Hindlimb muscle (tissue), 1 donor: ENCODE measurements at places on chromosomes 1 and 21.

GRCh38 chr1:116003823-116004222 is 27.5 kb downstream of the SLC22A15 start:
- no peak for DNase-seq

GRCh38 chr1:42165511-42166210 is 1.1 kb upstream of the GUCA2A start:
- DNase-seq = no peak

DNA sequence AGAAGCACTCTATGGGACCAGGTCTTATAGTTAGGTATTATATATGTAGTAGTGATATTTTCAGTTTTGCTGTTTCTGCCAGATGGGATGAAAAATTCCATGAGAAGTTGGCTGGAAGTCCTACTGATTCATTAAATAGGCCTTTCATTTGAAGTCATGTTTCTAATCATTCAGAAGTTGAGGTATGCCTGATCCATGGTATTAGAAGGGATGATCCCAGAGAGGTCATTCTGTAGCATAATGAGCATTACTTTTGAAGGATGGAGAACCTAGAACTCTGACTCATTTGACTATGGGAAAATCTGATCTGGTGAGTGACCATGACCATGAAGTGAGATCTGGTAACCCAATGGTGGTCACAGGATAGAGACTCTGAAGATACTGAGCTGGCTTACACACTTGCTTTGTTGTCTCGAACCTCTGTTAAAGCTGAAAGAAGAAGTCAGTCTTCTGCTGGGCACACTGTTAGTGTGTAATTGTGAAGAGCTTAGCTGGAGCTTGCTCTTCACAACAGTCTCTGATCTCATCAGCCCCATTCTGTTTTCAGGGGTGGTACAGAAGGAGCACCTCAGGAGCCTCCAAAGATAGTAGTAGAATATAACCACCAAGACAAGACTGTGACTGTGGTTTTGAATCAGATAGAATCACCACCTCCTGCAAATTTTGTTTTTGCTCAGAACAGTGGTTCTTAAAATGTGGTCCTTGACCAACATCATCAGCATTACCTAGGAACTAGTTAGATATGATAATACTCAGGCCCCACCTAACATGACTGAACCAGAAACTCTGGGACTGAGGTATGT is 9.0 kb downstream of the MGST3 start:
- DNase-seq = no peak

DNA sequence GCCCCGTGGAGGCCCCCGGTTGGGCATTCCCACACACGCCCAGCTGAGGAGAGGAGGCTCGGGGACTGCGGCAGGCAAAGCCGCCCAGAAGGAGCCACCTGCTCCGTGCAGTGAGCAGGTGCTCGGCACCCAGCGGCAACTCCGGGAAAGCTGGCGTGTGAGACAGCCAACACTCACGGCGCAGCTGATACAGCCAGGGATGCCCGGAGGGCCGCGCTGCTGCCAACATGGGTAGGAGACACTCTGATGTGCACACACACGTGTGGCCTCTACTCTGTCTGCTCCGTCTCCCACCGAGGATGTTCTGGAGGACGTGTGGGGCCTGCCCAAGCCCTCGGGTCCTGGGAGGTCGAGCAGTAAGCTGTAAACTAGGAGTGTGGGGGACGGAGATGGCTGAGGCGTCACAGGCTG is 12.9 kb downstream of the MORN1 start:
- DNase-seq = no peak

DNA sequence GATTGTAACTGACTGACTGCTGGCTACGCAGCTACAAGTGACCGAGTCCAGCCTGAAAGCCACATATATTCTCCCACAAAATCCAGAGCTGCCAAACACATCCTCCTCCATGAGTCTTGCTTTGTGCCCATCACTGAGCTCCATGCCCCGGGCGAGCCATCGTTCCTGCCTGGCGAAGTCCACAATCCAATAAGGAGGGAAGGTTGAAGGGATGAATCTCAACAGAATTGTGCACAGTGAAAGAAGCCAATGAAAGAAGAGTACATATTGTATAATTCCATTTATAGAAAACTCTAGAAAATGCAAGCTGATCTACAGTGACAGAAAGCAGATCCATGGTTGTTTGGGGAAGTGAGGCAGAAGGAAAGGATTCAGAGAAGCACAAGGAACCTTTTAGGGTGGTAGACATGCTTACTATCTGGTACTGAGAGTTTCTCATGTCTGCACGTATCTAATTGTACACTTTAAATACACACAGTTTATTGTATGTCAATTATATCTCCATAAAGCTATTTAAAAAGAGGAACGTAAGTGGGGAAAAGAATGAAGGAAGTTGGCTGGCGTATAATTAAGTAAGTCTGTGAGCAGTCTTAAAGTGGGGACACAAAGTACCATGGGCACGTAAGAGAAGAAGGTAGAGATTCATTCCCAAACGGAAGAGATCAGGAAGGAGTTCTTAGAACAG is 115.9 kb upstream of the JUN start:
- no peak for DNase-seq

DNA sequence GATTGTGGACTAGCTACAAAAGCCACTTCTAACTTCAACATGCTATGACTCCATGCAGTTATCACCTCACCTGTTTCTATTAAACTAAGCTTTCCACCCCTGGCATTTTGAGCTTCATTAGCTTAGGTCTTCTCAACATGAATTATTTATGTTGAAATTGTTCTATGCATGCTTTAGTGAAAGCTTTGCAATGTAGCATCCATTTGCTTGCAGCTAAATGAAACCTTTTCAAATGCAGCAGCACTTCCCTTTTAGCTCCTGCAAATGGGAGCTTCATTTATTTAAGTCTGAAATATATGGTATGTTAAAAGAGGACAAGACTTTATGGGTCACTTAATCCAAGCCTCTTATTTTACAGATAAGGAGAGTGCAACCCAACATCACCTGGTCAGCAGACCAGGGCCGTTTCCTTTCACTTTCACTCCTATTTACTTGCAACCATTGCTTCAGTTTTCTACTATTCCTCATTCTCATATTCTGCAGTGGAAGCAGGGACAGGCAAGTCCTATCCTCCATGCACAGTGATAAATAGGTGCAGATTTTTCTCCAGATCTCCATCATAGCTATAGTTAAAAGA is 56.4 kb upstream of the SAMSN1 start:
- DNase-seq = no peak

GRCh38 chr1:10738061-10739058 is 58.1 kb downstream of the CASZ1 start:
- DNase-seq = no peak

DNA sequence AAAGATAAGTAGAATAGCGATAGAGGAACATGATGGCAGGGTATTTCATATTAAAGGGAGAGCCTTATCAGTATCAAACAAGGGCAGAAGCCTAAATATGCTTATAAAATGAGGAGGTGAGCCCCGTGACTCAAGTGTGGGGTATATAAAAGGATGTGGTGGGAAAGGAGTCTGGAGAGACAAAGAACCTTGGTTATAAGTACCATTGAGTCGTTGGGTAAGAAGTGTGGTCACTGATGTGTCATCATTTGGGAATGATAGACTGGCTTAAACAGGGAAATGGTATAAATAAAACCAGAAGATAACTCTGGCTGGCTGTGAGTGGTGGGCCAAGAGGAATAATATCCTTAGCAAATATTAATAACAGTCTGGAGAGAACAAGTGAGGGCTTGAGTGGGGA is 10.9 kb upstream of the CD5L start:
- DNase-seq = no peak
